ENCODE measurements at places on chromosomes 2 and 18.
A peak's percentile ranks its signal among the peaks of the same experiment; 100 is the strongest.

DNA sequence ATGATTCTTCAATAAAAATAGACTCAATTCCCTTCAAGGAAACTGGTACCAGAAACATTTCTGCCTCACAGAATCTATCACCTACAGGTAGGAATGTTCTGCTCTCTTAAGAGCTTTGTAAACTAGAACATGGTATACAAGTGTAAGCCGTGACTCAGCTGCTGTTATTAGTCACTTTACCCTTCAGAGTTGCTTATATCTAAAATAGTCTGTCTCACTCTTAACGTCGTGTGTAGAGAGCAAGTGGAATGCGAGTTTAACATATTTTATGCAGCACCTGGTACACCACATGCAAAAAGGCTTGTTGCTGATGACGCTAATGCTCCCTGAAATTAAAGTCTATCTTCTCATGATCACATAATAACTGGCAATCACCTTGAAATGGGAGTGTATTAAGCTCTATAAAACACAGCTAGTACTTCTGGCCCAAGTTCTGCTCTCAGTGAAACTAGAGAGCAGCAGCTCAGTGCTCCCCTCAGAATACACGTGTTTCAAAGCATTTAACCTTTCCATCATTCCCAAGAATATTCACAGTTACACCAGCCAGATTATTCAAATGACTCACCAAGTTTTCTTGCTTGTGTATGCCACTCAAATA is 420.0 kb downstream of the ZEB2 start:
- DNase-seq = no peak

GRCh38 chr2:105052773-105053172 is 14.9 kb downstream of the MRPS9 start:
- no peak for DNase-seq

DNA sequence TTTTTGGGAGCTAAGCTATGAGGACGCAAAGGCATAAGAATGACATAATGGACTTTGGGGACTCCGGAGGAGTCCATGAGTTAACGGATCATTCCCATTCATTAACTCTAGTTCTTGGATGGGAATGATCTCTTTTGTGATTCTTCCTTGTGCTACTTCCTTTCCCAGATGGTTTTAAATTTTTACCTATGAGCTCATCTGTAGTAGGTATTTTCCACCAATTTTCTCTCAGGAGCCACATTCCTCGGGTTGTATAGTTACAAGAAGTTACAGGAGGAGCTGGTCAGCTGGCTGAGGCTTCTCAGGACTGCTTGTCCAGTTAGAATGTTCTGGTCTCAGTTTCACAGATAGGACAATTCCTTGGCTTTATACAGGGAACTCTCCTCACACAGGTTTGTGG is 42.9 kb upstream of the LPIN2 start:
- no peak for DNase-seq

- DNase-seq = no peak
Observed at GRCh38 chr2:183536290-183536689, 412.0 kb downstream of the NUP35 start.

DNA sequence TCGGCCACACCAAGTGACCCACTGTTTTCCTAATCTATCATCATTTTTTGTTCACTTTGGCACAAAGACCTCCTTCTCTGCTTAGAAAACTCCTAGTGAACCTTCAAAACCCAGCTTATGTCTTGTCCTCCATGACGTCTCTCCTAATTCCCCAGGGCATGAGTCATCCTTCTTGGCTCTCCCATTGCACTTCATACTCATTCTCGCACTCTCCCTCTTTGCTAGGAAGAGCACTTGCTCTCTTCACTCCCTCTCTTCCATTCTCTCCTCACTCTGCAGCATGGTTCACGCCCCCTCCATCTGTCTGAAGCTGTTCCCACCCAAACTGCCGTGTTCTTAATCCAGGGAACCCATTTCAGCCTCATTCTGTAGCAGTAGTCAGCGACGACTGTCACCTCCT is 103.9 kb downstream of the MRO start:
- no peak for DNase-seq

DNA sequence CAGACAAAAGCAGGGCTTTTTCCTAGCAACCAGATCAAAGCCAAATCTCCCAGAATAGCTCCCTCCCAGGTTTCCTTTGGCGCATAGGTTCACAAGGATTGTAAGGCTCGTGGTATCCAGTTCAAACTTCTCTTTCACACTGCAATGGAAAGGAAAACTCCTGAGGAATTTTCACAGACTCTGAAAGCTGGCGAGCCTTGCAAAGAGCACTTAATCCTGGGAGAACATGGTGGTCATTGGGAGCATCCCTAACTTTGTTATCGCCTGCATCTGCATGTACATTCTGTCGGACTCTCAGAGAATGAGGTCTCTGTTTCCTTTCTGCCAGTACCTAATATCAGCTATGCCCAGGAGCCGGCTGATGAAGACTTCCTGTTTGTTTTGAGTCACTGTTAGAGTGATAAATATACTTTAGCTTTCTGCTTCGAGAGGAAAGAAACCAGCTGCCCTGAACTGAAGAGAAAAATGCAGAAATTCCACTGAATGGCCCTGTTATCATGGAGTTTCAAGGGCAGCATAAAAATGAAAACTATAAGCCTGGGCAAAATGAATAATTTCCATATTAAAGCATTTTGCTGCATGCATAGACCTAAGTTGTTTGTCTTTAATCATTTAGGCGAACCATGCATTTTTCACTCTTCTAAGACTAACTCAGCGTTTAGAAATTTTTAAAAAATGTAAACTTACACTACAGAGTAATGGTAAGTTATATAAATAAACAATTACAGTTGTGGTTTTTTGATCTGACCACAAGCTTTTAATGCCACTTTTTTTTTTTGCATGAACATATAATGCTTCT is 76.4 kb upstream of the ZEB2 start:
- no peak for DNase-seq

DNA sequence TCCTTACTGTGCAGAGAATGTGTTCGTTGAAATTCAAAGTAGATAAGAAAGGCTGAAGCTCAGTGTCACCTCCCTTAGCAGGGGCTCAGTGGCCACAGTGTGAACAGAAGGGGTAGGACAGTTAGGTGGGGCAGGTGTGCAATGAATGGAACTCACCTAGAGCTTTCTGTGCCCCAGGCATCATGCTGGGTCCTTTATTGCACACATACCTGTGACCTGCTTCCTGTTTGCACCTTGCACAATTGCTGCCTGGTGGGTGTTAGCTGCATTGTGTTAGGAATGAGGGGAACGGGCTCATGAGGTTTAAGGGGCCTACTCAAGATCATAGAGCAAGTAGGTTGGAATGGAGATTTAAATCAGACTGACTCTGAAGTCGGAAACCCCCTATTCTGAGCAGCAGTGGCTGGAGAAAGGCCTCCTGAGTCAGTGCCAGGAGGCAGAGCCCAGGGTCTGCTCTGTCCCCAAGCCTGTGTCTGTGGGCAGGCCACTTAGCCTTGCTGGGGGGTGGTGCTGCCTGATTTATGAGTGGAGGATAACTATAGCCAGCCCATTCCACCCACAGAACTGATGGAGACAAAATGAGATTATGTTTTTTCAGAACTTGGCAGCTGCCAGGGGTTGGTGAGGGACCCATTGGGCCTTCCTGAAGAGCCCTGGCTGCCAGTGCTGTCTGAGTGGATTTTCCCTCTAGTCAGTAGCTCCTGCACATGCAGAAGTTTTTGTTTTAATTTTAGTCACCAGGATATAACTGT is 76.2 kb downstream of the NPAS2 start:
- DNase-seq = no peak

- no peak for DNase-seq
Observed at GRCh38 chr2:120969613-120970355, 234.1 kb downstream of the GLI2 start.

GRCh38 chr2:104733226-104733943 is 120.5 kb upstream of the POU3F3 start:
- DNase-seq = no peak

- DNase-seq = no peak
Observed at GRCh38 chr2:110115291-110116032, at the start of gene MALL. Gene MALL, minus strand, starts transcription at chr2:110115822. Its CDS starts 30 bp downstream, at chr2:110115792.

- no peak for DNase-seq
Observed at GRCh38 chr2:150619607-150620330, 132.3 kb upstream of the RND3 start.

GRCh38 chr18:60246606-60247005 is 126.0 kb downstream of the MC4R start:
- peak; percentile 61 for DNase-seq

- no peak for DNase-seq
Observed at GRCh38 chr2:47206181-47206580, 51.1 kb upstream of the STPG4 start.

- DNase-seq = no peak
Observed at GRCh38 chr18:6857300-6857699, 127.8 kb downstream of the ARHGAP28 start.

DNA sequence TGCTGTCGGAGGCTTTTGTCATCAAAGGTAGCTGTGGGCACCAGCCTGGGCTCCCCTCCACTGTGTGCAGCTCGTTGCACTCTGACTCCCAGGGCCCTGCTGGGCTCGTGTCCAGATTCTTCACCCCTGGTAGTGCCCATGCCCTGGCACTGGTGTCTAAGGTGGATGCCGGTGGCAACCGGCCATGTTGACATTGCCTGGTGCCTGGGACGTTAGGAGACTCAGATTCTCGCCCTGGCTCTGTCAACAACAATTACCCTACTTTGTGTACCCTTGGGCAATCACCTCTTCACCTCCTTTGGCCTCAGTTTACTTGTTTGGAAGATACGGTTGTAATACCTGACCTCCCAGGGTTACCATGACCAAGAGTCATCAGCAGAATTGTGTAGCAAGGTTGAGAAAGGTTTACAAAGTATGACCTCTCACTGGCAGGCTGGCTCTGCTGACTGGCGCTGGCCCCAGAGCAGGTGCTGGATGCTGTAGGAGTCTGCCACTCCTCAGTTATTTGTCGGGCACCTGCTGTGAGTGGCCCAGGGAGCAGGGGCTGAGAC is 41.5 kb upstream of the MCFD2 start:
- DNase-seq = no peak

- no peak for DNase-seq
Observed at GRCh38 chr18:57784034-57784800, 18.9 kb downstream of the ATP8B1 start.

DNA sequence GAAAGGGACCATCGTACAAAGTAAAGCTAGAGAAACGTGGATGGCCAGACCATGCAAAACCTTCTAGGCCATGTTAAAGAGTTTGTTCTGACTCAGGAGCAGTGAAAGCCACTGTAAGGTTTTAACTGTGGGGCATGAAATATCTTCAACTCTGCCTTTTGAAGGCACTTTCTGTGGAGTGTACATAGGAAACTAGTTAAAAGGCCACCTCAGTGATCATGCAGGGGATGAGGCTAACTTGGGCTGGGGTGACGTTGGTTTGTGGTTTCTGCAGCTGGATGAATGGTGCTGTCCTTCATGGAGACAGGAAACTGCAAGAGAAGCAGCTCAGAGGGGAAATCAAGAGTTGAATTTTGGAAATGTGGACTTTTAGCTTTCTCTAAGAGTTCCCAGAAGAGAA is 190.7 kb downstream of the CDCA7 start:
- DNase-seq = peak; percentile 40

GRCh38 chr18:23521271-23521670 is 18.0 kb downstream of the RMC1 start:
- no peak for DNase-seq

DNA sequence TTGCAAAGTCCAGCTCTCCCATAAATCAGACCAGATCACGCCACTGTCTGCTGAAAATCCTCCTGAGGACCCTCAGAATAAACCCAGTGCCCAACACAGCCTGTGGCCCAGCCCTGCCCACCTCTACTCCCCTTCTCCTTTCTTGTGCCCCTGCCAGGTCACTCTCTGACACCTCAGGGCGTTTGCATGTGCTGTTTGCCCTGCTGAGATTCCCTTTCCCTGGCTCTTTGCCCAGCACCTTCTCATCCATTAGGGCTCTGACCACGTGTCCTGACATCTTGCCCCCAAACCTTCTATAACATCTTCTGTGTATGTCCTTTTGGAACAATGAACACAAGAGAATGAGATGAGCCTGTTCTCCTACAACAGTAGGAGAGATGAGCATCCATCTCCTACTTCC is 18.5 kb upstream of the NMUR1 start:
- DNase-seq = no peak

- DNase-seq = no peak
Observed at GRCh38 chr2:238754259-238754658, 93.6 kb upstream of the TWIST2 start.

GRCh38 chr2:67283641-67284040 is 113.5 kb upstream of the ETAA1 start:
- DNase-seq = no peak

DNA sequence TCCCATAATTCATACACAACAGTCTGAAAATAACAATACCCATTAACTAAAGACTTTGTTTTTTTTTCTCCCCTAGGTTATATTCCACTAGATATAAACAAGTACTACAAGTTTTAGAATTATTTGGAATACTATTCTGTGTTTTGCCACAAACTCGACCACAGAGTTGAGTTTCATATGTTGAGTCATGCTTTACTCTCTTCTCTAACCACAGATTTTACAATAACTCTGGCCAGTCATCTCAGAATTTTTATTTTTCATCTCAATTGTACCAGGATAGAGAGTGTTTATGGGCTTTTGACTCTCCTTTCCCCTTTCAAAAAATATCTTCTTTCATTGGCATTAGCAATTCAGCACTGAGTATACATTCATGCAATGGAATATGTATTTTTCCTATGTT is 348.7 kb upstream of the GALNT5 start:
- DNase-seq = peak; percentile 60

GRCh38 chr2:30356776-30357175 is 90.3 kb upstream of the LCLAT1 start:
- no peak for DNase-seq

GRCh38 chr18:75818383-75818782 is 390.9 kb upstream of the SMIM21 start:
- DNase-seq = no peak

GRCh38 chr2:189012351-189012750 is 38.2 kb downstream of the COL3A1 start:
- DNase-seq = no peak

DNA sequence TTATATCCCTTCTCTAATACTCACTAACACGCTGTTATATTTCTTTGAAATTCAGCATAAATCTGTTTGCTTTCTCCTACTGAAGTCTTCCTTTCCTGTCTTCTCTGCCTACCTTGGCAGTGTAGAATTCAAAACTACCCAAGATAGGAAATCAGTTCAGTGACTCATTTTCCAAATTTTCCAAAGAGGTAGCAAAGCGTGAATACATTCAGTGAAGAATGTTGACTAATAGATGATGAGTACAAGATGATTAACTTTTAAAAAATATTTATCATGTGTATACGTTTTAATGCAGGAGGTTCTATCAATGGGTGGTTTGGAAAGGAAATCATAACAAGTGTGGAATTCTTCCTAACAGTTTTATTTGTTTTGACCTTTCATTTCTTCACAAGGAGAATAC is 201.9 kb upstream of the SLC8A1 start:
- DNase-seq = no peak
